Ovary (tissue), 10 donors: ENCODE measurements at places on chromosomes 1 and 21. TPM values are rescaled to one million over a fixed set of nuclear protein-coding genes. Genes with fewer than 3 reads are reported as not detected.

KIF26B gene
- polyA plus RNA-seq, result 0.30 TPM

AADACL4 gene
- 0.38 TPM for polyA plus RNA-seq

ATP13A2 gene
- 8.8 TPM for polyA plus RNA-seq

PLPPR4 gene
- polyA plus RNA-seq, result 1.3 TPM

THEM5 gene
- 0.07 TPM for polyA plus RNA-seq

SZRD1 gene
- polyA plus RNA-seq, result 71.2 TPM

NOTCH2NLA gene
- 12.0 TPM for polyA plus RNA-seq

FLVCR1 gene
- 1.9 TPM for polyA plus RNA-seq

RO60 gene
- polyA plus RNA-seq, result 11.0 TPM

PSMB4 gene
- 274 TPM for polyA plus RNA-seq

SHC1 gene
- 56.8 TPM for polyA plus RNA-seq

HENMT1 gene
- polyA plus RNA-seq, result 6.2 TPM

CFHR5 gene
- not detected for polyA plus RNA-seq

RNF186 gene
- not detected for polyA plus RNA-seq

MYCBP gene
- 6.2 TPM for polyA plus RNA-seq

OR2W3 gene
- not detected for polyA plus RNA-seq

CDA gene
- polyA plus RNA-seq, result 2.9 TPM

CDCP2 gene
- polyA plus RNA-seq, result 0.04 TPM

TFAP2E gene
- 1.1 TPM for polyA plus RNA-seq

C1orf141 gene
- polyA plus RNA-seq, result 11.2 TPM

CACHD1 gene
- 28.4 TPM for polyA plus RNA-seq

SEC16B gene
- polyA plus RNA-seq, result 3.1 TPM

PTPRF gene
- 24.4 TPM for polyA plus RNA-seq

SERPINC1 gene
- not detected for polyA plus RNA-seq

ISG15 gene
- 83.5 TPM for polyA plus RNA-seq

LYSMD1 gene
- polyA plus RNA-seq, result 14.3 TPM
